Urinary bladder (tissue), 4 donors: ENCODE measurements at places on chromosomes 5 and 9. TPM values are rescaled to one million over a fixed set of nuclear protein-coding genes. Genes with fewer than 3 reads are reported as not detected.

The MYOZ3 gene
- polyA plus RNA-seq, result 1.5 TPM

- no peak for DNase-seq
Measured at GRCh38 chr5:108529381-108529780, 147.5 kb upstream of the FBXL17 start.

DNA sequence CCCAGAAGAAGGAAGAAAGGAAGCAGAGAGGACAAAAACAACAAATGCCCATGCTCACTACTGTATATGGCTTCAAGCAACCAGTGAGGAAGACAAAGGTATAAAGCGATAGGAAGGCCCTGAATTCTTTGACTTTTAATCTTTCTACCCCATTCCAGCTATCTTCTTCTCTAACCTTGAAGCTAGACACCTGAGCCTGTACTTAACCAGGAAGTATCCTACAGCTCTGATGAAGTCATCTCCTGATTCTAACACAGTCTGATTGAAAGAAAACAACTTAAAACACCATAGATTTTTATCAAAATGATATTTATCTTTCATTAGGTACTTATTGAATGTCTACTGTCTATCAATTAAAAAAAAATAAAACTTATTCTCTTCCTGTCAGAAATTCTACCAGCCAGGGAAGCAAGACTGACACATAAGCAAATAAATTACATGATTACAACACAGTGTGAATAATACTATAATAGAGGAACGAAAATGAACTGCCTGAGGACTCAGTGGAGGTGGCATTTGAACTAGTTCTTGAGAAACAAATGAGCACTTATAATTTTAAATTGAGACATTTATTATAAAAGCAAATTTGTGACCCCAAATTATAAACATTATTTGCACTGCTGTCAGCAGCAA lies 123.3 kb upstream of the ELL2 start:
- DNase-seq, result no peak

The ANKRD34B gene
- not detected for polyA plus RNA-seq

- no peak for DNase-seq
Measured at GRCh38 chr9:87677776-87678587, 47.9 kb upstream of the CTSL start.

The C1QTNF2 gene
- 4.0 TPM for polyA plus RNA-seq

The SV2C gene
- 0.56 TPM for polyA plus RNA-seq

- no peak for DNase-seq
Measured at GRCh38 chr5:173940269-173940668, 48.7 kb upstream of the C5orf47 start.

DNA sequence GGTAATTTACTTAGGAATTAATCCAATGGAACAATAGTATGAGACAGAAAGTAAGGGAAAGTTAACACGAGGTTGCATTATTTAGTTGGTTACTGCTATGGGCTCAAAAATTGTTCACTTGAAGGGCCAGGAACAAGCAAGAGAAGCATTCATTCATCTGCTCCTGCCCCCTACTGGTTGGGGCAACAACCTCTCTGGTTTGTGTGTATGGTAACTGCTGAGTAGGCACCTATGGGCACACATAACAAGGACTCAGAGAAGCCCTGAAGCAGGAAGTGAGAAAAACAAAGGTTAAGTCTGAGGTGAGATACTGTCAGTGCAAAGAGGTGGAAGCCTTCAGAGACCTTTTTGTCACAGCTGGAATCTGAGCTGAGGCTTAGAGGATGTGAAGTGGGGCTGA lies 34.4 kb upstream of the RANBP6 start:
- no peak for DNase-seq

DNA sequence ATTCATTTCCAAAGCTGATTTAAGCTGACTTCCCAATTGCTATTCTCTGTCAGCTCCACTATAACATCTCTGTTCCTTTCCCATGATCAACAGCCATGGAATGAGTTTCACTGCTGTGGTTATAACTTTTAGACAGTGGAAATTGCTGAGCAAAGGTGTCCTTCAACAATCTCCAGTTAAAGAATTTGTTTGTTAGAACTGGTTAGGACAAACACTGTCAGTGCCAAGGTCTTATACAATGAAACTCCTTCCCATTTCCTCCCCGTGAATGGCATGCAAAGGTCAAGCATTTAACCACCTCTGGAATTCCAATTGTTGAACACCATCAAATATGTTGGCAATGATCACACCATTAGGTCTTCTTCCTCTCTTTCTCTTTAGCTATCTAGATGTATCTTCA lies 45.7 kb upstream of the GHR start:
- no peak for DNase-seq

GRCh38 chr5:56053363-56053762 lies 58.6 kb upstream of the IL6ST start:
- no peak for DNase-seq

The ADAMTSL2 gene
- polyA plus RNA-seq, result 8.9 TPM

GRCh38 chr5:54404568-54404967 lies 50.9 kb upstream of the HSPB3 start:
- no peak for DNase-seq

The OR5C1 gene
- polyA plus RNA-seq, result not detected

The ADAMTS16 gene
- polyA plus RNA-seq, result 0.16 TPM

The GDF9 gene
- polyA plus RNA-seq, result 0.65 TPM

DNA sequence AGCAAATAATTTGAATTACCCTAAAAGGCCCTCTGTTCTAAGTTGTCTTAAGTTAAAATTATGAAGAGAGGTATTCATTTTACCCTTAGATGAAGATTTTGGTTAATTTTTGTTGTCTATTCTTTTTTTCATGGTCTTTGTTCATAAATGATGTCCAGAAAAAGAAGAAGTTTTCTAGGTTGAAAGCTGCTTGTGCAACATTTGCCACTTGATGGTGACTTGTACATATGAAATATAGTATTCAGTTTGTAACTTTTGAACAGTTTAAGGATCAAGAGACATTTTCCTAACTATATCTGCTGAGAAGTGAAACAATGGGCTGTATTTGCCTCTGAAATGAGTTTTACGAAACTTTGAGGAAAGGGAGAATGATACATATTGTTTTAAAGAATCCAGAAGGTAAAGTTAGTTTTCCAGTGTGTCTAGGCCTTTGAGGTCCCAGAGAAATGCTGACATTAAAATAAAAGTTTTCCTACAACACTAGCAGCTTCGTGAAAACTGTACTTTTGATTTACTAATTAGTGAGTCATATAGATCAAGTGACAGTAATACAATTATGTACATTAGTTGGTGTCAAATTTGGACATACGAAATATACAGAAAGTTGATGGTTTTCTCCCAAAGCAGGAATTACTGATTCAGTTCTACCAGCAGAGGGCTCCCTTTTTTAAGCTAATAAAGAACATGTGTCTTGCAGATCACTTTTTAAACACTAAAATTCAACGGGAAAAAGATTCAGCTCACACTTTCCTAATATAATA lies 70.5 kb downstream of the PIK3R1 start:
- DNase-seq, result no peak

The DBH gene
- 0.98 TPM for polyA plus RNA-seq

GRCh38 chr5:91486638-91487037 lies 103.5 kb upstream of the ARRDC3 start:
- DNase-seq, result no peak

DNA sequence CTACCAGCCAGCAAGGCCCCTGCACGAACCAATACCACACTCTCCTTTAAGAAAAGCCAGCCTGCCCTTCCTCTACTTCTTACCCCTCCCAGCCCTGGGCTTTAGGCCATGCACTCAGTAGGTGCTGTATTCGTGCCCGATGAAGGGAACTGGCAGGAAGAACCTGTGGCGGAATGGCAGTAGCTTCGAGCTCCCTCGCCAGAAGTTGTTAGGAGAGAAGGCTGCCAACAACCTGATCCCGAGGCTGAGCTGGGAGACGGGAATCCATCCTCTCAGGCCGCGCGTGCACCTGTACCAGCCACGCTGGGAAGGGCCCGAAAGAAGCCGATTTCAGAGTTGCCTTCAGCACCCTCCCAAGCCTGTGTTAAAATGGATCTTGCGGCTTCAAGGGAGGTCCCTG lies 45.3 kb upstream of the AKNA start:
- DNase-seq, result no peak

The FBXL7 gene
- polyA plus RNA-seq, result 30.3 TPM

- no peak for DNase-seq
Measured at GRCh38 chr9:23343226-23343625, 482.8 kb downstream of the ELAVL2 start.

The TMEM174 gene
- not detected for polyA plus RNA-seq

The STK32A gene
- polyA plus RNA-seq, result 1.3 TPM
